Tongue (tissue), 3 donors: ENCODE measurements at places on chromosomes 6 and 20.

GRCh38 chr20:23869520-23869919, 10.0 kb downstream of the CST5 start:
- no peak for DNase-seq

- DNase-seq = no peak
Measured at GRCh38 chr20:58697201-58697866, 4.7 kb downstream of the NPEPL1 start.

DNA sequence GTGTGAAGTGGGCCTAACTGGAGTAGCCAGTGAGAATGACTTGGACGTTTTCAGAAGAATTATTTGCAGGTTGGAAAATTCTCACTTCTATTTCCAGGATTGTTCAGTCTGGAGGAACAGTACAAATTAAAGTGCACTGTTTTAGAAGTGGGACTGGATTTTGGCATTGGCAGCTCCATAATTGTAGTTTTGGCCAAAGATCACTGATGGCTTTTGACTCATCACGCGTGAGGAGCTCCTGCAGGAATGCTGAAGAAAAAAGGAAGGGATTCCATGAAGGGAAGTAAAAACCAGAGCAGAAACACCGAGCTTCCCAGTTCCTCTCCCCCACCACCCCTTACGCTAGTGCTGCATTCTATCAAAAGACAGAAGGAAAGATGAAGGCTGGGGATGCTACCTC, 103.5 kb downstream of the JARID2 start:
- DNase-seq = no peak

- no peak for DNase-seq
Measured at GRCh38 chr6:39256294-39256940, 27.1 kb upstream of the KCNK5 start.

- DNase-seq = peak; percentile 2
Measured at GRCh38 chr6:103107985-103108384, 1714.5 kb downstream of the GRIK2 start.

GRCh38 chr20:16349523-16350260, 223.6 kb downstream of the KIF16B start:
- DNase-seq = peak; percentile 48
